Stimulated activated CD8-positive, alpha-beta memory T cell treated with anti-CD3 and anti-CD28 coated beads, Interleukin-7, amount 100 ng/mL, for 48 hours (primary cell): ENCODE measurements at places on chromosomes 1 and 21.

GRCh38 chr1:24199291-24199900 lies 12.3 kb upstream of the IFNLR1 start:
- no peak for DNase-seq

GRCh38 chr1:229030630-229031029 lies 240.3 kb upstream of the RAB4A start:
- no peak for DNase-seq

DNA sequence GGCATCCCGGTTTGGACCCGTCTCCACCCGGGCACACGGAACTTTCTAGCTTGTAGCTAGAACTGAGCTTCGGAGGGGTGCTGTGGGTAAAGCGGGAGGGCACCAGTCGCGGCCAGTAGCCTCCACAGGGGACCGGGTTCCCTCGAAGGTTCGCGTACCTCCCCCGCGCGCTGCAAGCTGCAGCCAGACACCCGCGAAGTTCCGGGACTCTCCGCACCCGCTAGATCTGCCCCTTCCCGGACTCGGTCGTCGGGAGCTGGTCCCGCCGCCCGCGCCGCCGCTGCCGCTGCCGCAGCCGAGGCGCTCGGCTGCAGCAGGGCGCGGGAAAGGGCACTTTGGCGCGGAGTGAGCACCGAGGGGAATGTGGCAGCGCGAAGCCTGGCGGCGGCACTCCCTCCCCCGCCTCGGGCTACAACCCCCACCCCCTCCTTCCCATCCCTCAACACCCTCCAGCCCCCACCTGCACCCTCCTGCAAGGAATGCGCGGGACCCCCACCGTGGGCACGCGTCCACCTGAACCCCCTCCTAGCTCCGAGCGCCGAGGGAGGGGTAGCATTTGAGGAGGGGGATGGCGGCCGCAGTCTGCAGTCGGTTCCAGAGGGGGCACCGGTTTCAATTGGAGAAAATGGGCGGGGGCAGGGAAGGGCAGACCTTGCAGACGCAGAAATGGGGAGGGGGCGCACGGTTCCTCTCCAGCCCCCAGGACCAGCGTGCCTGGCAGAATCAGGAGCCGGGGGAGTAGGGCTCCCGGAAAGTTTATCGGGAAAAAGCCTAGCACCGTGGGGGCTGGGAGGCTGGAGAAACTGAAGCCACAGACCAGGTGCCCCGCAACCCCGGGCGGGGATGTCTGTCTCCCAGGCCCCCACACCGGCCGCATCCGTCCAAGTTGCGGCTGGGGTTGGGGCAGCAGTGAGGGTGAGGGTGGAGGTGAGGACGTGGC lies 968 bp downstream of the CSMD2 start:
- DNase-seq: no peak

DNA sequence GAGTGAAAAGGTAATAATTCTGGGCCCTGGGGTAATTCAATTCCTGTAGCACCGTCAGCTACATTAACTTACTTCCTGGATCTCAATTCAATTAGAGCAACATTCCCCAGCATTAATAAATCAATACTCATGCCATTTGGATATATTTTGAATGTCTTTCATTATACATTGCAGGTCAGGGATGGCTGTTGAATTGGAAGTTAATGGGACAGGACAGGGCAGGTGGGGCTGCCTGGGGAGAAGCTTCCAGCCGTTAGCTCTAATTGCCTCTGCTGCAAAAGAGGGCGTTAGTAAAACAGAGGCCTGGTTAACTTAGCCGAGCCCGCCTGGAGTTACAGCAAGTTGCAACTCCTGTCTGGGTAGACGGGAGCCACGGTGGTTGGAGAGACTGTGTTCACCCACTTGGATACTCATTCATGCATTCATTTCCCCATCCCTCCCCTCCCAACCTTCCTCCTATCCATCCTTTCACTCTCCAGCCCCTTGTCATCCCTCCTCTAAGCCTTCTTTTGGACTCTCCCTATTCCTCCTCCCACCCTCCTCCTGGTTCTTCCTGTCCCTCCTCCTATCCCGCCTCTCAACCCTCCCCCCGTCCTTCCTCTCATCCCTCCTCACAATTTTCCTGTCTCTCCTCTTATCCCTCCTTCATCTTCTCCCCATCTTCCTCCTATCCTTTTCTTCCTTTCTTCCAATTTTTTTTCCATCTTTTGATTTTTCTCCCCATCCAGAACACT lies 137.6 kb upstream of the RUNX3 start:
- no peak for DNase-seq

DNA sequence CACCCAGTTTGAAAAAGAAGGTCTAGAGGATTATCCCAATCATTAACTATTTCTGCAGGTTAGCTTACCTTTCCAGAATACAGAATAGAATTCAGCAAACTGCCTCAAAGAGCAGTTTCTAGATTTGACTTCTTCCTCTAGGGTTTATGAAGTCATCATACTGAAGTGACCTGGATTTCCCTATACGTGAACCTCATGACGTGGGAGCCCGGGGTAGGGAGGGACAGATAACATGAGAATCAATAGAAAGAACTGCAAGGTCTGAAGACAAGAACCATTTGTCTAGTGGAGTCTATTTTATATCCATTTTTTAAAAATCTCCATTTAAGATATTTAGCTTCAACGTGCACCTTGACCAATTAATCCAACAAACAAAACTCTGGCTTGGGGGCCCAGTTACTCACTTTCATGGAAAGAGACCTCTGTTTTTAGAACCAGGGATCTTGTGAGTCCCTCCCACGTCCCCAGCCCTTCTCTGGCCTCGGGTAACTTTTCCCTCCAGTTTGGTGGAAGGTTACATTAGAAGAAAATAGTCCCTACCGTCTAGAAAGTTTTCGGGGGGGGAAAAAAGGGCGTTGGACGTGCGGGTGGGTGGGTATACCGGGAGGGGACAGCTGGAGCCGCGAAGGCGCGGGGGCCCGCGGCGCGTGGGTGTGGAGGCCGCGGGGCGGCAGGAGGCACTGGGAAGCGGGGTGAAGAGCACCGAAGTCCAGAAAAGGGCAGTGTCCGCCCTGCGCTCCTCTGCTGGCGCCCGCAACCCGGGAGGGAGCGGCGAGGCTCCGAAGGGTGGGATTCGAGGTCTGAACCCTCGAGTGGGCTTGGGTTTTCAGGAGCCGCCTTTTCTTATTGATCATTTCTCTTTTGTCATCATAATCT lies 13.8 kb upstream of the POGZ start:
- no peak for DNase-seq

GRCh38 chr1:107648071-107648470 lies 316.9 kb downstream of the VAV3 start:
- DNase-seq: no peak

DNA sequence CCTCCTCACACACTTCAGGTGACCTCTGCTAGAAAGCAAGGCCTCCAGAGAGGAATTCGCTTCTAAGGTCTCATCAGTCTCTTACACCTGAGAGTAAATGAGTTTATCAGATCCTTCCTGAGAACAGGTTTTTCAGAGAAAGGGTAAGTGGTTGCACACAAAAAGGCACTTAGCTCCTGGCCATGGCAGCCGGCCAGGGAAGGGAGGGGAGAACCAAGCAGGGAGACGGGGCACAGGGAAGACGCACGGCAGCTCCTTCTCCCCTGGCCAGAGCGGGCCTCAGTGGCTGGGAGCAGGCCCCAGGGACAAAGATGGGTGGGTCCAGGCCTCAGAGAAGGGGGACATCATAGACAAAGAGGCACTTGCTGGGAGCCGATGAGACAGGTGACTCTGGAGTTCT lies 3.6 kb upstream of the TNNT2 start:
- DNase-seq: no peak

- no peak for DNase-seq
Observed at GRCh38 chr1:44947063-44947773, 39.2 kb downstream of the EIF2B3 start.

DNA sequence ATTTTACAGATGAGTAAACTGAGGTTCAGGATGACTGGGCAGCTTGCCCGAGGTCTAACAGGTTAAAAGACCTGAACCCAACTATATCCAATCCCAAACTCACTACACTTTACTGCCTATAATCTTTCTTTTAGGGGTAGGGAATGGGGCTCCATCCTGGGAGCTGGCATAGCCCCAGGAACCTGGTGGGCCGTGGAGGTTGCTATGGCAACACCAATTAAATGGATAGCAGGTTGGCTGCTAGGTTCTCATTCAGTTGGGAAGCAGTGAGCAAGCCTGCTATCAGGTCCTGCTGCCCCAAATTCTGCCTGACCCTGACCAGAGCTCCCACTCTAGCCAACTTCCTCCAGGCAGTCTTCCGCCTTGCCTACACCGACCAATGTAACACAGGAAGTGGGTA lies 40.9 kb downstream of the LRP8 start:
- DNase-seq: no peak

DNA sequence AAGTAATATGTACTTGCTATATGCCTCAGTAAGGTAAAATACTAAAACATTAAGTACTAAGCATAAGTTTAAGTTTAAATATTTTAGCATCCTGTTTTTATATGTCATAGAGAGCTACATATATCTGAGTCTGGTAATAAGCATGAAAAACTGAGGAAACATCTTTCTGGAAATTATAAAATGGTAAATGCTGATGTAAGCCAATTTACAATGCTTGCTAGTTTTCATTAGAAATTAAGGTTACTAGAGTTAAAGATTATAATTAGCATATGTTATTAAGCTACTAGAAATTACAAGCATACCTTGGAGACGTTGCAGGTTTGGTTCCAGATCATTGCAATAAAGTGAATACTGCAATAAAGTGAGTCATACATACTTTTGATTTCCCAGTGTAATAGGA lies 477.0 kb upstream of the LRRC7 start:
- no peak for DNase-seq

GRCh38 chr1:198856601-198857000 lies 217.8 kb downstream of the PTPRC start:
- DNase-seq: no peak

GRCh38 chr1:43463479-43463878 lies 9.7 kb upstream of the HYI start:
- DNase-seq: no peak

- no peak for DNase-seq
Observed at GRCh38 chr1:67839826-67840225, 6.6 kb upstream of the GNG12 start.
